ENCODE measurements at places on chromosomes 1 and 21.
A peak's percentile ranks its signal among the peaks of the same experiment; 100 is the strongest.

DNA sequence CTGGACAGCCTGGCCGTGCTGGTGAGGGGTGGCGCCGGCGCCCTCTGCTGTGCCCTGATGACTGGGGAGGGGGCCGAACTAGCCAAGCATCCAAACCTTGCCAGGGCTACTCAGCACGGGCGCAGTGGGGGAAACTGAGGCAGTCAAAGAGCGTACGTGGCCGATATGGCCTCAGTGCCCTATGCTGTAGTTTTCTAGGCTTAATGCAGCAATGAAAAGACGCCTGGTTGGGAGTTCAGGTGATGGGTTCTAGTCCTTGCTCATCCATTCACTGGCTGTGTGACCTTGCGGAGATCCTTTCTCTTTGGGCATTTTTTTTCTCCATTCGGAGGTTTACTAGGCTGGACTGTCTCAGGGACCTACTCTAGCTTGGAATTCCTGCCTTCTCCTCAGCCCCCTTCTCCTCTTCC, 822 bp downstream of the MTX1 start:
- DNase-seq = no peak

GRCh38 chr1:15196807-15197530, 43.4 kb downstream of the TMEM51 start:
- DNase-seq = no peak

DNA sequence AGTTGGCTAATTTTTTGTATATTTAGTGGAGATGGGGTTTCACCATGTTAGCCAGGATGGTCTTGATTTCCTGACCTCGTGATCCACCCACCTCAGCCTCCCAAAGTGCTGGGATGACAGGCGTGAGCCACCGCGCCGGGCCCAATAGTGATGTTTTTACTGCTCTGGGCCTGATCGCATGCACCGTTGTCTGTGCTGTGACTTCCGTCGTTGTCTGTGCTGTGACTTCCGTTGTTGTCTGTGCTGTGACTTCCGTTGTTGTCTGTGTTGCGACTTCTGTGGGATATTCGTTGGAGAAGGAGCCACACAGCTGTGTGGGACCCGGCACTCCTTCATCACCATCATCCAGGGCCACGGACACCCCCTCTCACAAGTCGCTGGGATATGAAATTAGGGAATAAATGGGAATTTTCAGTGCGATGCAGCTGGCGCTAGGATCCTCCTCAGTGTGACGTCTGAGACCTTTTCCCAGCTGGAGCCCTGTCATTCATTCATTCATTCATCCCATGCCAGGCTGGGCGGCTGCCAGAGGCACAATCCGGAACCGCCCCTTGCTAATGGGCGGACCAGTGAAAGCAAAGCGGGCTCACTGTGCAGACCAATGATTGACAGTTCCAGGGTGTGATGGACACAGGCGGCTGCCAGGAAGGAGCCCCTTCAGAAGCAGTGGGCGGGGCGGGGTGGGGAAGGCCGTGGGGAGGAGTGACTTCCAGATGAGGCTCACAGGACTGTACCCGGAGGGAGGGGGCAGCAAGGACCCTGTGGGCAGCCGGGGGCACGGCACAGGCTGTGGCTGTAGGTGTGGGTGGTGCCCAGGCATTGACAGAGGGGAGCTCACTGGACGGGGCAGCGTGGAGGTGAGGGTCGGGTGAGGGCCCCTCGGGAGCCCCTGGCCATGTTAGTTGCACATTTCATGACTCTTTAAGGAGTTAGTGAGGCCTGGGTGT, 48.9 kb downstream of the PRKCZ start:
- DNase-seq = no peak

DNA sequence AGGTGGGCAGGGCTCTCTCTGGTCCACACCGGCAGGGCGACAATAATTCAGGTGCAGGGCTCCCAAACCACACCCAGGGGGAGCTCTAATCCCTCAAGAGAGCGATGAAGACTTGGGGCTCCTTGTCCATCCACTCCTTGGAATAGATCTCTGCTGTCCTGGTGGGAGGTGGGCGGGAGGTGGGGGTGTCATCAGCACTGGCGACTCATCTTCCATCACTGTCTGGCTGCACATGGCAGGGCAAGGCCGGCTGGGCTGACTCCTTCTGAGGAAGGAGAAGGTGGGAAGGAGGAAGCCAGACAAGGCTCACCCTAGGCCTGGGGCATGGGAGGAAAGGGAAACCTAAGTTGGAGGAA, 29.3 kb downstream of the TNNT2 start:
- peak; percentile 80 for DNase-seq
